ENCODE measurements at places on chromosomes 4 and X. TPM values are rescaled to one million over a fixed set of nuclear protein-coding genes. Genes with fewer than 3 reads are reported as not detected.

- peaks cover 28% of the 10 kb centered on the region for H3K36me3 ChIP-seq
- no peak overlapping the region for H3K4me3 ChIP-seq
- H3K4me1 ChIP-seq = peaks cover 3% of the 10 kb centered on the region
- no peak for DNase-seq
- H3K27me3 ChIP-seq = no peaks in the 10 kb centered on the region
Measured at GRCh38 chr4:26418850-26419249, 71.4 kb downstream of the CCKAR start.

DNA sequence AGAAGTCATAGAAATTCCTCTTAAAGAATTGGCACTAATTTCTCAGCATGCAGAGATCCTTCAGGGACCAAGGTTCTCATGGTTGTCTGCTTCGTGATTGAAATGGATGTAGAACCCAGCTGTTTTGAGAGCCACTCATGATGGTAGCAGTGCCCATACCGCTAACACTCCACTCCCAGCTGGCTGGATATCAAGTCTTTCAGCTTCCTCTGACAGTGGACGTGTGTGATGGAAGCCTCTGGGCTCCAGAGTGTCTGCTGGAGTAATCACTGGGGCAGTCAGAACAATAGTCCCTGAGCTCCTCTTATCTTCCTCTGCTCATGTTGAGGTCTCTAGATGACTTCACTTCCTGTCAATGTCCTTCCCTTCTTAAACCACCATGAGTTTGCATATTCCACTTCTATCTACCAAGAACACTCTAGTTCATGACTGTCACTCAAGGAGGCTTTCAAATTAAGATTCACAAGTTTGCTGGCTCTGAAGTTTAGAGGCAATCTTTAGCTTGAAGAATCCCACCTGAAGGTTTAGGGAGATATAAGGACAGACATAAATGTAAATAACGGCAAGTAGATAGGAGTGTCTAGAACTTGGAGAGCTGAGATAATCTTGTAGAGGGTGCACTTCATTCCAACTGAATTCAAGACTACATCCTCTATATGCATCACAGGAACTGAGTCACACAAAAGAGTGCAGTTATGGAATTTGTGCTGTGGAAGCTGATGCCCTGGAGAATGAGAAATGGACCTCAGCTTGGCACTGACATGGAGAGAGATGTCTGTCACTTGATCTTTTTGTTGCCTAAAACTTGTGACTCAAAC lies 64.5 kb upstream of the WDR1 start:
- H3K27ac ChIP-seq = peak overlapping the region; percentile 93
- H3K27me3 ChIP-seq = no peaks in the 10 kb centered on the region
- peak; percentile 51 for DNase-seq
- H3K36me3 ChIP-seq = peaks cover 20% of the 10 kb centered on the region
- peak overlapping the region; percentile 63 for H3K4me3 ChIP-seq

Gene MED14
- 51.4 TPM for total RNA-seq

DNA sequence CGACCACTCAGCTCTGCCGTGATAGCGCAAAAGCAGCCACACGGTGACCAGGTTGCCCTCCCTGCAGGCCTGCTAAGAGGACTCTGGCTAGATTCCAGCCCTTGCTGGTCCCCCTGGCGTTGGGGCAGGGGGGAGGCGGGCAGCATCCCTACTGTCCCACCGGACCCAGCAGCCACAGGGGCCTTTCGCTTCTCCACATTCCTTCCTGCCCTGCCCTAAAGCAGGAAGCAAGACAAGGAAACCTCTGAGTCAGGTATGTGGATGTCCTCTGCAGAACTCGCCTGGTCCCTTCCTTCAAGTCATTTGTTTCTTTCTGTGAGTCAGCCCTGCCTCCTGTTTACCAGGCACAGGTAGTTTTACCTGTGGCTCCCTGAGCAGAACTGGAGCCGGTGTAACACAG lies 60.2 kb upstream of the CLDN34 start:
- H3K4me1 ChIP-seq = no peaks in the 10 kb centered on the region
- H3K4me3 ChIP-seq = no peak overlapping the region
- peaks cover 7% of the 10 kb centered on the region for H3K27me3 ChIP-seq
- H3K36me3 ChIP-seq = no peaks in the 10 kb centered on the region
- H3K27ac ChIP-seq = no peak overlapping the region

GRCh38 chr4:38163216-38164006 lies 203.2 kb downstream of the PTTG2 start:
- H3K4me1 ChIP-seq = peaks cover 25% of the 10 kb centered on the region
- H3K36me3 ChIP-seq = peaks cover 1% of the 10 kb centered on the region
- H3K4me3 ChIP-seq = no peak overlapping the region
- H3K27me3 ChIP-seq = no peaks in the 10 kb centered on the region

- H3K4me3 ChIP-seq = peak overlapping the region; percentile 92
- H3K4me1 ChIP-seq = peaks cover 32% of the 10 kb centered on the region
- no peaks in the 10 kb centered on the region for H3K27me3 ChIP-seq
- H3K36me3 ChIP-seq = peaks cover 9% of the 10 kb centered on the region
- DNase-seq = peak; percentile 86
Measured at GRCh38 chr4:176320340-176320975, 692 bp downstream of the SPCS3 start.

Gene JAKMIP1
- total RNA-seq = 5.9 TPM

GRCh38 chrX:85017721-85018120 lies 14.0 kb downstream of the APOOL start:
- no peaks in the 10 kb centered on the region for H3K4me1 ChIP-seq
- H3K27me3 ChIP-seq = no peaks in the 10 kb centered on the region
- no peak for DNase-seq
- no peak overlapping the region for H3K4me3 ChIP-seq

Data from activated naive CD8-positive, alpha-beta T cell treated with anti-CD3 and anti-CD28 coated beads, Interleukin-2, amount 10 ng/mL, durations not matched to agents 7 days and 5 days (primary cell).